ENCODE measurements at places on chromosomes 3 and 15. TPM values are rescaled to one million over a fixed set of nuclear protein-coding genes. Genes with fewer than 3 reads are reported as not detected.
A peak's percentile ranks its signal among the peaks of the same experiment; 100 is the strongest.

- no peak for DNase-seq
- no peak overlapping the region for H3K27ac ChIP-seq
- peak overlapping the region; percentile 81 for H3K4me3 ChIP-seq
These were observed 1.5 kb upstream of the DMXL2 start for GRCh38 chr15:51624022-51624421.

GRCh38 chr15:78105476-78106241, 13.3 kb downstream of the SH2D7 start:
- no peaks in the 10 kb centered on the region for H3K36me3 ChIP-seq
- H3K4me1 ChIP-seq: peaks cover 43% of the 10 kb centered on the region
- no peaks in the 10 kb centered on the region for H3K27me3 ChIP-seq
- H3K4me3 ChIP-seq: peak overlapping the region; percentile 82

DNA sequence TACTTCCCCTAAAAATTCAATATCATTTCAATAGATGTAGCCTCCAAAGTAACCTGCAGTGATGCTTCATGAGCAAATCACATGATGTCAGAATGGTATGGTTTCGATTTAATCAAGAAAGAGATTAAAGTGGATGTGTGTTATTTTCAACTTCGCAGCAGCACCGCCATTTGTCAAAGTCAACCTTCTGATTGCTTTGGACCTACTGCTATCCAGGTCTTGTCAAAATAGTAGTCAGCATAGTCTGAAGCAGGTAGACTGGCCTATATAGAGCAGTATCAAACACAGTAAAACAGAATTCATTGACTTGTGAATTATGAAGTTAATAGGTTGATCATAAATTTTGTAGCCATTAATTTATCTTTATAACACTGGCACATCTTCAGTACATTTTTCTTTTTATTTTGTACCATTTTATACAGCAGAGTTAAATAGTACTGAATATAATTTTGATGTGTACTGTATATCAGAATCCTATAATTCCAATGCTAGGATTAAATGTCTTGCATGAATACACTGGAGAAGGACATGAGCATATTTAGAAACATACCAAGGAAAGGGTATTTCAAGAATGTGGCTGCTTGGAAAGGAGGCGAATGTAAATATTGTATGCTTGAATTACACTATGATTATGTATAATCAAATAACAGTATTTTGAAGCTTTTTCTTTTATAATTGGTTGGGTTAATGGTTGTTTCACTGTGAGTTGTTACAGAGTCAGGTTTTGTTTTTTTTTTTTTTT, 79.6 kb downstream of the CDIN1 start:
- no peak overlapping the region for H3K27ac ChIP-seq
- H3K36me3 ChIP-seq: peaks cover 5% of the 10 kb centered on the region
- no peaks in the 10 kb centered on the region for H3K27me3 ChIP-seq
- H3K4me3 ChIP-seq: no peak overlapping the region
- no peaks in the 10 kb centered on the region for H3K4me1 ChIP-seq
- no peak for DNase-seq

The PRRT3 gene
- total RNA-seq: 13.4 TPM

The CHRFAM7A gene
- total RNA-seq: 4.8 TPM

The RTP3 gene
- not detected for total RNA-seq
